ENCODE measurements at places on chromosomes 4 and X.
A peak's percentile ranks its signal among the peaks of the same experiment; 100 is the strongest.

- no peak for DNase-seq
- no peaks in the 10 kb centered on the region for H3K4me1 ChIP-seq
- H3K27ac ChIP-seq: no peak overlapping the region
- H3K4me3 ChIP-seq: no peak overlapping the region
Observed at GRCh38 chr4:141330616-141331015, 109.9 kb downstream of the ZNF330 start.

DNA sequence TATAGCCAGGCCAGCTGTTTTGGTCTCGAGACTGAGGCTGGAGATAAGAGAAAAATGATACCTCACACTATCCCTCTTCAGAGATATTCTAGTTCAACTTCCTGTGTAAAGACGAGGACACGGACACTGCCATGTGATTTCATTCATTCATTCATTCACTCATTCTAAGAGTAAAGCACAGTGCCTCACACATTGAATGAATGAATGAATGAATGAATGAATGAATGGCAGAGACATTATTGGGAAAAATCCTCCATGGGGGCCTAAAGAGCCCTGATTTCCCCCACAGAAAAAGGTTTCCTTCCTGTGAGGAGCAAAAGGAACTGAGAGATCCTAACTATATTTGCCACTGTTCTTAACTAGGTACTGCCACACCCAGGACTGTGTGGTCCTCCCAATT lies 183.4 kb upstream of the MAP3K15 start:
- no peak for DNase-seq
- no peak overlapping the region for H3K4me3 ChIP-seq
- H3K4me1 ChIP-seq: peaks cover 5% of the 10 kb centered on the region
- H3K36me3 ChIP-seq: no peaks in the 10 kb centered on the region
- H3K27me3 ChIP-seq: no peaks in the 10 kb centered on the region
- H3K27ac ChIP-seq: no peak overlapping the region

DNA sequence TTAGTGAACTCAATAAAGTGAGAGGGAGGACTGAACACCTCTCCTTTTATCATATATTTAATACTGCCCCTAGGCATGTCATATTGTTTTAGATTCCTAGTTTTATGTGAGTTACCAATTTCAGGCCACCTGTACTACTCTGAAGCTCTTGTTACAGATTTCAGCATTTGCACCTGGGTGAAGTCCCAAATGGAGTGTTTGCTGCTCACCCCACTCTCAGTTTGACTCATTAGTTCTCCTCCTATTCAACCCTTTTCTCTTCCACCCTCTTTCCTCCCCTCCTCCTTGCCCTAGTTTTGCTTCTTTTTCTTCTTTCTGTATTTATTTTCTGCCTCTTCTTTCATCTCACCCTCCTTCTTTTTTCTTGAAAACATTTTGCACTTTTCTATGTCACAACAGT lies 1852.2 kb upstream of the IGFBP7 start:
- DNase-seq: no peak
- H3K4me1 ChIP-seq: no peaks in the 10 kb centered on the region
- H3K36me3 ChIP-seq: no peaks in the 10 kb centered on the region
- no peak overlapping the region for H3K27ac ChIP-seq
- H3K27me3 ChIP-seq: no peaks in the 10 kb centered on the region

- no peaks in the 10 kb centered on the region for H3K4me1 ChIP-seq
- no peak overlapping the region for H3K27ac ChIP-seq
- no peak overlapping the region for H3K4me3 ChIP-seq
- no peaks in the 10 kb centered on the region for H3K36me3 ChIP-seq
- no peaks in the 10 kb centered on the region for H3K27me3 ChIP-seq
- DNase-seq: no peak
Observed at GRCh38 chr4:182288534-182288933, 45.3 kb downstream of the TENM3 start.

GRCh38 chr4:24456431-24456830 lies 127.9 kb downstream of the DHX15 start:
- H3K4me3 ChIP-seq: no peak overlapping the region
- H3K4me1 ChIP-seq: no peaks in the 10 kb centered on the region
- H3K27me3 ChIP-seq: no peaks in the 10 kb centered on the region
- H3K27ac ChIP-seq: no peak overlapping the region

DNA sequence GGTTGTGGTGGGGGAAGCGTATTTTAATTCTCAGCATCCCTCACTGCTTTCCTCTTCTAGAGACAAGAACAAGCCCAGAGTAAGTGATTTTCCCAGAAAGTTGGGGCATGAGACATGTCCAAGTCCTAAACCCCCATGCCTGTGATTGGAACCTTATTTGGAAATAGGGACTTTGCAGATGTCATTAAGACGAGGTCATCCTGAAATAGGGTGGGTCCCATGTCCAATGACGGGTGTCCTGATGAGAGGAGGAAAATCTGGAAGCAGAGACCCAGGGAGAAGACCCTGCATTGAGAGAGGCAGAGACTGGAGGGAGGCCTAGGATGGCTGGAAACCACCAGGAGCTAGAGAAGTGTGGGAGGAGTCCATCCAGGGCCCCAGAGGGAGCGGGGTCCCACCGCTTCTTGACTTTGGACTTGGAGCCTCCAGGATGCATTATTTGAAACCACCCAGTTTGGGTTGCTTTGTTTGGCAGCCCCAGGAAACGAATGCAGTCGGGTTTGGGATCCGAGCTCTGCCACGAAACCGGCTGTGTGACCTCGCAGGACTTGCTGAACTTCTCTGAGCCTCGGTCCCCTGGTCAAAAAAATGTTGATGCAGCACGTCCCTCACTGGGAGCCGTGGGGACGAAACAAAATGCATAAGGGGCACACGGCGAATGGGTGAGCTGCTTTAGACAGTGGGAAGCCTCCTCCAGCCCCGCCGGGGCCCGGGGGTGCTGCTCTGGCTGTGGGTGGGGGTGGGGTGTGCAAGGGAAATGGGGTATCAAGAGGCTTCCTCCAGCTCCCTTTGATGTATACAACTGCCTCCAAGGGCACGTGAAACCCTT lies 113.9 kb downstream of the CPZ start:
- no peaks in the 10 kb centered on the region for H3K27me3 ChIP-seq
- no peaks in the 10 kb centered on the region for H3K4me1 ChIP-seq
- no peak overlapping the region for H3K4me3 ChIP-seq
- no peaks in the 10 kb centered on the region for H3K36me3 ChIP-seq
- no peak overlapping the region for H3K27ac ChIP-seq
- peak; percentile 10 for DNase-seq

GRCh38 chrX:123607806-123608205 lies 125.0 kb downstream of the THOC2 start:
- no peak overlapping the region for H3K4me3 ChIP-seq
- DNase-seq: no peak
- no peak overlapping the region for H3K27ac ChIP-seq
- no peaks in the 10 kb centered on the region for H3K36me3 ChIP-seq
- no peaks in the 10 kb centered on the region for H3K27me3 ChIP-seq
- no peaks in the 10 kb centered on the region for H3K4me1 ChIP-seq

DNA sequence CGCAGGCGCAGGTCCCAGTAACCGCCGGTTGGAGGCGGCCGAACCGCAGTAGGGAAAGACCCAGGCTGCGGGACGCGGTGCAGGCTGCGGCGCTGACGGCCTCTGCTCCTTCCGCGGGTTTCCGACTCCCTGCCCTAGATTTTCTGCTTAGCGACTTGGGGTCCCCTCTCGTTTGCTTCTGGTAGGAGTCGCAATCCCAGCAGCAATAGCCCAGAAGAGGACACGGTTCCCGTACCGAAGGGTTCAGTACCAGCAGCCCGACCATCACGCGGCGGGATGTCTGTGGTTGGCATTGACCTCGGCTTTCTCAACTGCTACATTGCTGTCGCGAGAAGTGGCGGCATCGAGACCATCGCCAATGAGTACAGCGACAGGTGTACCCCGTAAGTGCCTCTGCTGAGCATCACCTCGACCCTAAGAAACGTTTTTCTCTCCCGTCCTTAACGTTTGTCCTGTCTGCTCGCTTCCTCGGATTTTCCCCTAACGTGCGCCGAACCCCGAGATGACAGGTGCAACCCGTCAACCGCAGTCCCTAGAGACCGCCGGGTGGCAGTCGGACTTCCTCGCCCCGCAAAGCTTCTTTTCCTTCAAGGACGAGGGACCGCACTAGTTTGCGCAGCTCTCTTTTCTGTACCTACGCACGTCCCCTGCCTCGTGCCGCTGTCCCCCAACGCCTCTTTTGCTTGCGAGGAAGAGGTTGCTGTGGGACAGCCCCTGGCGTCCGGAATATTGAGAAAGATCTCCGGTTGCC lies at the start of gene HSPA4L:
HSPA4L (plus strand) TSS at position 48 of the 751 bp plus-strand sequence; CDS start at position 277, 229 bp downstream.
- no peaks in the 10 kb centered on the region for H3K4me1 ChIP-seq
- H3K27me3 ChIP-seq: no peaks in the 10 kb centered on the region
- DNase-seq: no peak
- no peaks in the 10 kb centered on the region for H3K36me3 ChIP-seq

- no peak for DNase-seq
- H3K4me1 ChIP-seq: no peaks in the 10 kb centered on the region
Observed at GRCh38 chr4:66451741-66452140, 781.5 kb upstream of the EPHA5 start.

- H3K4me1 ChIP-seq: no peaks in the 10 kb centered on the region
- no peak overlapping the region for H3K4me3 ChIP-seq
Observed at GRCh38 chrX:40931921-40932320, 153.3 kb upstream of the USP9X start.

DNA sequence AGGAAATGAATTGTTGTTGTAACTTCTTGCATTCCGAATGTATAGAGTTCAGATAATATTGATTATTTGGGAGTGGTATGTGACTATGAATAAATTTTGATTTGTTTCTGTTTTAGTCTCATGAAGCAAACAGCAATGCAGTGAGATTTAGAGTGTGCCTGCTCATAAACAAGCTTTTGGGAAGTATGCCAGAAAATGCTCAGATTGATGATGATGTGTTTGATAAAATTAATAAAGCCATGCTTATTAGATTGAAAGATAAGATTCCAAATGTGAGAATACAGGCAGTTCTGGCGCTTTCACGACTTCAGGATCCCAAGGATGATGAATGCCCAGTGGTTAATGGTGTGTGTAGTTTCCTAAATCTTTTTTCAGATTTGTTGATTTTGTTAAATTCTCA lies 2.0 kb downstream of the NCAPG start:
- no peaks in the 10 kb centered on the region for H3K27me3 ChIP-seq
- no peaks in the 10 kb centered on the region for H3K36me3 ChIP-seq
- H3K4me1 ChIP-seq: peaks cover under 1% of the 10 kb centered on the region
- no peak overlapping the region for H3K27ac ChIP-seq
- no peak overlapping the region for H3K4me3 ChIP-seq

- no peaks in the 10 kb centered on the region for H3K4me1 ChIP-seq
- no peak overlapping the region for H3K4me3 ChIP-seq
- H3K27me3 ChIP-seq: no peaks in the 10 kb centered on the region
- no peak for DNase-seq
- no peak overlapping the region for H3K27ac ChIP-seq
- no peaks in the 10 kb centered on the region for H3K36me3 ChIP-seq
Observed at GRCh38 chr4:65139998-65140397, 530.3 kb downstream of the EPHA5 start.

DNA sequence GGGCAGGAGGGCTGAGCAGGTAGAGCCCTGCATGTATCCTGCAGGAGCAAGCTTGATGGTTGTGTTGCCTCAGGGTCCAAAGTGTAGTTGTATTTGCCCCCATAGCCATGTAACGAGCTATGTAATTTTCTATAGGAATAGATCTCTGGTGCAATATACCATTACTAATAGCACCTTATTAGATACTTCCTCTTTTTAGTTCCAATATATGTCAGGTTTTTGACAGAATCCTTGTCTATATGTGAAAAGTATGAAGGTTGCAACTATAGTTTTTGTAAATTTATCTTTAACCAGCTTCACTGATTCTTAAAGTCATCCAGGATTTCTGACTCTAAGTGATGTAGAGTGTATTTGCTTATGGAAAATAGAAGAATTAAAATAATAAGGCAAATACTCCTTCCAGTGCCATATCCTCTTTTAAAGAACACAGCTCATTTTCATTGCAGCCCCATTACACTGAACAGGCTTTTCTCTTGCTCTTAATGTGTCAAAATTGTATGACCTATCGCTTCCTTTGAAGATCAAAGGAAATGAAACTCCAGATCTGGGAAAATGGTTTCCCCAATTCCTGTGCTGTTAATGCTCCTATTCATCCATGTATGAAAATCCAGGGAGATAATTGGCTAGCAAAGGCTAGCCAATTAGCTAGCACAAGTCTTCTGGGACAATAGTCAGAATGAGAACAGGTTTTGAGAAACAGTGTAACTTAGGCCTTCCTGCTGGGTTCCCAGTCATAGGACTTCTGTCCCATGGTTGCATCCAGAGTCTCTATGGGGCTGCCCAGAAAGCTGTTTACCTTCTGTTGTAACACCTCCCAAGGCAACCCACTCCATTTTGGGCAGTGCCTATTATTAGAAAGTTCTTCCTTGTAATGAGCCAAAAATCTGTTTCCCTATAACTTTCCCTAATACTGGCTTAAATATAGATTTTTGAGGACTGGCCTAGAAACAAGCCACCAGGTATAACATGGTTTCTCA lies 90.6 kb downstream of the TSPAN7 start:
- no peaks in the 10 kb centered on the region for H3K27me3 ChIP-seq
- no peaks in the 10 kb centered on the region for H3K4me1 ChIP-seq
- H3K4me3 ChIP-seq: no peak overlapping the region
- no peaks in the 10 kb centered on the region for H3K36me3 ChIP-seq
- DNase-seq: no peak

GRCh38 chr4:4730249-4730648 lies 129.2 kb upstream of the MSX1 start:
- no peaks in the 10 kb centered on the region for H3K36me3 ChIP-seq
- no peak overlapping the region for H3K4me3 ChIP-seq
- H3K27me3 ChIP-seq: no peaks in the 10 kb centered on the region

GRCh38 chr4:52915191-52915590 lies 53.1 kb downstream of the RASL11B start:
- no peak overlapping the region for H3K27ac ChIP-seq
- H3K36me3 ChIP-seq: no peaks in the 10 kb centered on the region
- H3K4me3 ChIP-seq: no peak overlapping the region

- no peaks in the 10 kb centered on the region for H3K36me3 ChIP-seq
- no peaks in the 10 kb centered on the region for H3K27me3 ChIP-seq
- no peak overlapping the region for H3K4me3 ChIP-seq
- no peak for DNase-seq
- no peak overlapping the region for H3K27ac ChIP-seq
Observed at GRCh38 chrX:149312988-149313387, 192.1 kb downstream of the IDS start.

DNA sequence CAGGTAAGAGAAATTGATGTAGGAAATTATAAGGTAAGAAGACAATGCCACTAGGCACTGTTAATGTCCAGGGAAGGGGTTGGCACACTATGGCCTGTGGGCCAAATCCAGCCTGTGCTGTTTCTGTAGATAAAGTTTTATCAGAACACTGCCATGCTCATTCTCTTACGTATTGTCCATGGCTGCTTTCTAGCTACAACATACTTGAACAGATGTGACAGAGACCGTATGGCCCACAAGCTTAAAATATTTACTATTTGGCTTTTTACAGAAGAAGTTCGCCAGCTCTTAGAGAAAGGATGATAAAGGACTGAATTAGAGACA lies 168.0 kb downstream of the CDS1 start:
- no peak for DNase-seq
- H3K27me3 ChIP-seq: no peaks in the 10 kb centered on the region
- no peaks in the 10 kb centered on the region for H3K4me1 ChIP-seq
- no peaks in the 10 kb centered on the region for H3K36me3 ChIP-seq
